ENCODE measurements at places on chromosomes 3 and 15. TPM values are rescaled to one million over a fixed set of nuclear protein-coding genes. Genes with fewer than 3 reads are reported as not detected.

- H3K36me3 ChIP-seq, result no peaks in the 10 kb centered on the region
- no peak overlapping the region for H3K4me3 ChIP-seq
- H3K27me3 ChIP-seq, result no peaks in the 10 kb centered on the region
- no peak overlapping the region for H3K27ac ChIP-seq
Observed at GRCh38 chr15:76064375-76064774, 4.6 kb downstream of the TMEM266 start.

The AADAC gene
- not detected for total RNA-seq

The THRB gene
- total RNA-seq, result 3.9 TPM

DNA sequence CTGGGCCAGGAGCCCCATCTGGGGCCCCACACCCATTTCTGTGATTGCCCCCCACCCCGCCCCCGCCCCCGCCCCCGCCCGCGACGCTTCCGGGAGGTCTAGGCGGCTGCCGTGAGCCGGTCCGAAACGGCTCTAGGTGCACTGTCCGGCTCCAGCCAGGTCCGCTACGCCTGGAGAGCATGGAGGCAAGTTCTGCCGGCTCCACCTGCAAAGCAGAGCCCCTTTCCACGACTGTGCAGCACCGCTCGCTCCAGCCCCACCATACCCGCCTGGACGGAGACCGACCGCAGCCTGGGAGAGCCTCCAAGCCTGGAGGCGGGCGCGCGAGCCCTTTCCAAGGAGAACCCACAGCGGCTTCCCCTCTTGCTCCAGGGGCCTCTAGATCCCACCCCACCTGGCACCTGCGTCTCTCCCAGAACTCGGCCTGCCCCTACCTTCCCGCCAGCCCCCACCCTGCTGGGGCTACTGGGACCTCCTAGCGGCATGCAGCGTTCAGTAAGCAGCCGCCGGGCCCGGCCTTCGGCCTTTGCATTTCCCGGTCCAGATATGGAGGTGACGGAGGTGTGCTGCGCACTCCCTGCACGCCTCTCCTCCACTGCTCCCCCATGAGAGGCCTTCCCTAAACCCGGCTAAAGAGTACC, 66.2 kb downstream of the KLF13 start:
- no peak overlapping the region for H3K27ac ChIP-seq
- DNase-seq, result no peak
- no peaks in the 10 kb centered on the region for H3K36me3 ChIP-seq
- peaks cover 19% of the 10 kb centered on the region for H3K27me3 ChIP-seq
- H3K4me1 ChIP-seq, result peaks cover 8% of the 10 kb centered on the region

DNA sequence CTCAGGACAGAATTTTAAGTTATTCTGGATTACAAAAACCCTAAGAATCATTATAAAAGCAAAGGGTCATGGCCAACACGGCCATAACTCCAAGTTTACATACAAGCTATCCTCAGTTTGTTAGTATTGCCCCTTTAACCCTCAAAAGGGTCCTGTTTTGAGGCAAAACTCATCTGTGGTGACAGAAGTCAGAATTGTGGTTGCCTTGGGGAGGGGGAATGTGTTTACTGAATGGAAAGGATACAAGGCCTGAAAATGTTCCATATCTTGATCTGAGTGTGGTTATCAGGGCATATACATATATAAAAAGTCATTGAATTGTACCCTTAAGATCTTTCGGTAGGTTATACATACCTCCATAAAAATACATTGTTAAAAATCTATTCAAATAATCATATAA, 2.1 kb downstream of the SFMBT1 start:
- peaks cover 8% of the 10 kb centered on the region for H3K4me1 ChIP-seq
- H3K27ac ChIP-seq, result no peak overlapping the region
- no peaks in the 10 kb centered on the region for H3K36me3 ChIP-seq
- peak; percentile 10 for DNase-seq
- H3K27me3 ChIP-seq, result peaks cover 22% of the 10 kb centered on the region

DNA sequence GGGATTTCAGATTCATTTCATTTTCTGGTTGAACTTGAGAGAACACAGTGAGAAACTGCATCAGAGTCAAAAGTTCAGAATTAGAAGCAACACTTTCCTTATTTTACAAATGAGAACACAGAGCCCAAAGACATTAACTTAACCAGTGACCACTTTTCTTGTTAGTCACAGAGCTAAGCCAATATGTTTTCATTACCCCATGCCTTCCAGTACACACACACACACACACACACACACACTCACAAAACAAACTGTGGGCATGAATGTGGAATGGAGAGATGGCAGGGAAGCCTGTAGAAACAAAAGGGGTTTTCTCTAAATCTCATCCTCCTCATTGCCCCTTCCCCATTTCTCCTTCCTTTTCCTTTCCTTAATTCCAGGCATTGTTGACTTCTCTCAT, 267.4 kb upstream of the GADL1 start:
- no peak overlapping the region for H3K27ac ChIP-seq
- no peak for DNase-seq
- no peaks in the 10 kb centered on the region for H3K4me1 ChIP-seq
- H3K36me3 ChIP-seq, result no peaks in the 10 kb centered on the region
- no peaks in the 10 kb centered on the region for H3K27me3 ChIP-seq

DNA sequence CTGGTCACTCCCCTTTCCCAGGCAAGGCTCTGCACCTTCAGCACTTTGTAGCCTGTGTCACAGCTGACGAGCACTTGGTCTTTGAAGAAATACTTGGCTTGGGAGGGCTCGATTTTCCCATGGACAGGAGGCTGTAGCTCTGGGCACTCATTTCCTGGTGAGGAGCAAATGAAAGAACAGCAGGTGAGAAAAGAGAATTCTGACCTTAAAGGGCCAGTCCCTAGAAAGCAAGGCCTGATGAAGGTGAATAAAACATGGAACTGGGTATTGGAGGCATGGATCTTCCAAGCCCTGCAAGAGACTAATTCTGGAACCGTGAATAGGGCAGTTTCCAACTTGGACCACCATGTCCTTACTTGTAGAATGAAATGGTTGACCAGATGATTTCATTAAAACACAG, 39.9 kb downstream of the MASP1 start:
- H3K36me3 ChIP-seq, result no peaks in the 10 kb centered on the region
- no peak for DNase-seq

The BFSP2 gene
- not detected for total RNA-seq

- H3K27ac ChIP-seq, result no peak overlapping the region
- DNase-seq, result peak; percentile 7
- H3K27me3 ChIP-seq, result no peaks in the 10 kb centered on the region
- no peaks in the 10 kb centered on the region for H3K36me3 ChIP-seq
- H3K4me3 ChIP-seq, result no peak overlapping the region
Observed at GRCh38 chr3:37736624-37737023, 125.1 kb upstream of the CTDSPL start.
